ENCODE measurements at places on chromosomes 5 and 9.

DNA sequence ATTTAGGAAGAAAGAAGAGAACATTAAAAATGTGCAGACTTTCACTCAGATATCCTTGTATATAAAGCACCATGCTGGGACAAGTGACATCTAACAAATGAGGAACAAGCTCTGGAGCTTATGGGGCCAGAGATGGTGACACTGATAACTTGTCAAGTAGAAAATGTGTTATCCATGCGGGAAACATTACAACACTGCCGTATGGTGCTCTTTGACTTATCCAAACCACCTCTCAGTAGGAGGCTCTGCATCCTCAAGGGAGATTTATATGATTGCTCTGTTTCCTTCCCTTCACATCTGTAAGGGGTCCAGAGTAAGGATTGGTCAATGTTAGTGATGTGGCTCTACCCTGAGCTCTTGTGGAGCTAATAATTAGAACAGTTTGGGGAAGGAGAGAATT is 23.5 kb downstream of the KCTD16 start:
- no peak for DNase-seq

DNA sequence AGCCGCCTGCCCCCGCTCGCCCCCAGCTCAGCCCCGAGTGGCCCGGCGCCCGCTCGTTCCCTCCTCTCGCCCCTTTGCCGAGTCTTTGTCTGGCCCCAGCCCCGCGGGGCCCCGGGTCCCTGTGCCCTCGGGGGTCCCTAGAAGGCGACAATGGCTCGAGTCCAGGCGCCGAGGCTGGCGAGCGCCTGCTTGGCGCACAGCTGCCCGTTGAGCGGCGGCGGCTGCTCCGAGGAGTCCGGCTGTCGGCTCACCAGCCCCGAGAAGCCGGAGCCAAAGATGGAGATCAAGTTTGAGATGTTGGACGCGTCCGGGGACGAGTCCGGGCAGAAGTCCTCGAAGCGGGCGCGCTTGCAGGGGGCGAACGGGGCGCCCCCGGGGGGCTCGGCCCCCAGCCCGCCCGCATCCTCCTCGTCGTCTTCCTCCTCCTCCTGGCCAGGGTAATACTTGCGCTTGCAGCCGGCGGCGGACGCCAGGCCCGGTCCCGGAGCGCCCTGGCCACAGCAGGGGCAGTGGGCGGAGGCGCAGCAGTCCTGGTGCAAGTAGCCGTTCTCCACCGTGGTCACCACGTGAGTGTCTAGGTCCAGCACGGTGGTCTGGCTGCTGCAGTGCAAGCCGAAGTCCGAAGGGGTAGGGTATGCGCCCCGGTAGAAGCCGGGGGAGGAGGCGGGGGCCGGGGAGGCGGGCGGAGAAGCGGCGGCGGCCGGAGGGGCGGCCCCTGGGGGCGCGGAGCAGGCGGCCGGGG is 1.2 kb downstream of the IER5L start:
- peak; percentile 20 for DNase-seq

- DNase-seq: no peak
Observed at GRCh38 chr9:25025156-25025555, 479.5 kb upstream of the IZUMO3 start.

DNA sequence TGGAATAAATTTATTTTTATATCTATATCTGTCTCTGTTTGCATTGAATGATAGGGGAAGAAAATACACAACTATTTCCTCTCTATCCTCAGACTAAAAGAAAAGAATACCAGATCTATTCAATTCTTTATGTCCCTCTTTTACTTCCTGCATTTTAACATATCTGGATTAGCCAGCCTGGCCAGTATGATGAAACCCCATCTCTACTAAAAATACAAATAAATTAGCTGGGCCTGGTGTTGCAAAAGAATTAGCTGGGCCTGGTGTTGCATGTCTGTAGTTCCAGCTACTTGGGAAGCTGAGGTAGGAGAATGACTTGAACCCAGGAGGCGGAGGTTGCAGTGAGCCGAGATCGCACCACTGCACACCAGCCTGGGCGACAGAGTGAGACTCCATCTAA is 182.0 kb downstream of the LURAP1L start:
- DNase-seq: no peak

DNA sequence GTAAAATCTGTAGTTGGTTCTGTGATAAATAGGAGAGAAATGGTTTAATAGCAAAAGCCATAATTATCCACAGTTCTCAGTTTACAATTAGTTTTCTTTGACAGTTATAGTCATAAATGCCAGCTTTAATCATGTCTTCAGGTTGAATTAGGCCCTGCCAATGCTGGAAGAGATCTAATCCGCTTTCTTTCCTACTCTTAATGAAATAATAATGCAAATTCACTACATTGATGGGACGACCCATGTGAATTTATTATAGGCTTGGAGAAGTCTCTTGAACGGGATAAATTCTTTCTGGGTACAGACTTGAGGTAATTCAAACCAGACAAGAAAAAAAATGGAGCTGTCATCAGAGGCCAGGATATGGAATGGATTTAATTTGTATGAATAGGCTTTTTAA is 950.4 kb downstream of the EFNA5 start:
- DNase-seq: no peak

DNA sequence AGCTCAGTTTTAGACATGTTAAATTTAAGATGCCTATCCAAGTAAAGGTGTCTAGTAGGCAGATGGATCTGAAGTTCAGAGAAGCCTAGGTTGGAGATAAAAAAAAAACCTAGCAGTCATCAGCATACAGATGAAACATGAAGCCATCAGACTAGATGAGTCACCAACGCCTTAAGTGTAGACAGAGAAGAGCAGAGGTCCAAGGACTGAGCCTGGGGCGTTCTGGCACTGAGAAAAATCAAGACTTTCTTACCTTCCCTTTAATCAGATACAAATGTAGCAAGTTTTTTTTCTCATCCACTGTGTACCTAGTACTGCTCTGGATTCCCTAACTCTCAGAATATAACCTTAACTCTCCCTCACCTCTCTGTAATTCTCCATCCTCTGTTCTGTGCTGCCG is 97.3 kb downstream of the SIL1 start:
- DNase-seq: peak; percentile 52

Data from brain microvascular endothelial cell (primary cell).